ENCODE measurements at places on chromosomes 11 and 22.
A peak's percentile ranks its signal among the peaks of the same experiment; 100 is the strongest.

- DNase-seq = peak; percentile 21
Measured at GRCh38 chr11:1308743-1309497, 512 bp downstream of the TOLLIP start.

DNA sequence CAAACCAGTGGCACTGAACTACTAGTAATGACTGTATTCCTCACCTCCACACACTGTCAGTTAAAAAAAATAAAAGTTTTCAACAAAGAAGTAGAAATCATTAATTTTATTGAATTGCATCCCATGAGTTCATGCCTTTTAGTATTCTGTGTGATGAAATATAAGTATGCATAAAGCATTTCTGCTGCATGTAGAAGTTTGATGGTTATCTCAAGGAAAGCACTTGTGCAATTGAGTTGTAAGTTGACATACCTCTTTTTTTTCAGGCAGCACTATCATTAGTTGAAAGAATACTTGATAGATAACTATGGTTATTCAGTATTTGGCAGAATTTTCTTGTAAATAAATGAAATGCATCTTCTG, 104.4 kb downstream of the STIM1 start:
- no peak for DNase-seq

DNA sequence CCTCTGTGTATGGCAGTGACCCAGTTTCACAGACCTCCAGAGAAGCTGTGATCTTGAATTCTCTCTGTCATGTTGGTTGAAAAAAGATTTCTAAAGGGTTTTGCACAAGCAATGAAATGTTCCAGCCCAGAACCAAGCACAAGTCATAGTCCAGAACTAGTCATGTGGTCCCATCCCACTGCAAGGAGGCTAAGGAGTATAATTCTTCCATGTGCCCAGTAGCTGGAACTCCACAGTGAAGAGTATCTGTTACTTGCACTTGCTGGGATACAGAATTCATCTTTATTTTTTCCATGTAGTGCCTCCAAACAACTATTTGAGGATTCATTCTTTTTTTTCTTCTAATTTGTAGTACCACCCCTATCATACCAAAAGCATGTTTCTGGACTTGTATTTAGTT, 9.9 kb upstream of the MMP8 start:
- DNase-seq = no peak

DNA sequence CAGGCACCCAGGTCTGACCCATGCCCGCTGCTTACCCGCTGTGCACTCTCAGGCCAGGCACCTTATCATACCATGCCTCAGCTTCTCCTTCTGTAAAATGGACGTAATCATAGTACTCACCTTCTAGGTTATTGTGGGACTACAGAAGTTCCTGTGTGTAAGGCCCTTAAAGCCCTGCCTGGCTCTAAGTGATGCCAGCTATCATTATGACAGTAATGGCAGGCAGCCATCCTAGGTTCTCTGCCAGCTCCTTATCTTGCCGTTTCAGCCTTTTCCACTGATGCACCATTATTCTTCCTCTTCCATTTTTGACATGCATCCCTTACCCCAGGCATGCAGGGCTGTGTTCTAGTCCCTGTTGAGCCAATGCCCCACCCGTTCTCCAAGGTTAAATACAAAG, 57.9 kb downstream of the DBX1 start:
- no peak for DNase-seq

- no peak for DNase-seq
Measured at GRCh38 chr22:30968015-30968923, at the start of gene MORC2. MORC2 (minus strand) TSS chr22:30968774; CDS start chr22:30967889, 885 bp downstream.

- DNase-seq = no peak
Measured at GRCh38 chr11:122327528-122327927, 211.5 kb upstream of the BLID start.

GRCh38 chr11:103051151-103051801, 40.7 kb downstream of the DCUN1D5 start:
- DNase-seq = no peak

GRCh38 chr11:96222102-96222501, 120.9 kb downstream of the MAML2 start:
- no peak for DNase-seq
